ENCODE measurements at places on chromosomes 6 and 20.

DNA sequence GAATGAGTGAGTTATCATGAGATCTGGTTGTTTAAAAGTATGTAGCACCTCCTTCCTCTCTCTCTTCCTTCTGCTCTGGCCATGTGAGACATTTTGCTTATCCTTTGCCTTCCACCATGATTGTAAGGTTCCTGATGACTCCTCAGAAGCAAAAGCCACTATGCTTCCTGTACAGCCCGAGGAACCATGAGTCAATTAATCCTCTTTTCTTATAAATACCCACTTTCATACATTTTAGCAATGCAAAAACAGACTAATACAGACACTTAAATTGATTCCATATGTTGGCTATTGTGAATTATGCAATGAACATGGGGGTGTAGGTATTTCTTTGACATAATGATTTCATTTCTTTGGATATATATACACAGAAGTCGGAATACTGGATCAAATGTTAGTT is 792.8 kb upstream of the EYS start:
- DNase-seq: no peak

DNA sequence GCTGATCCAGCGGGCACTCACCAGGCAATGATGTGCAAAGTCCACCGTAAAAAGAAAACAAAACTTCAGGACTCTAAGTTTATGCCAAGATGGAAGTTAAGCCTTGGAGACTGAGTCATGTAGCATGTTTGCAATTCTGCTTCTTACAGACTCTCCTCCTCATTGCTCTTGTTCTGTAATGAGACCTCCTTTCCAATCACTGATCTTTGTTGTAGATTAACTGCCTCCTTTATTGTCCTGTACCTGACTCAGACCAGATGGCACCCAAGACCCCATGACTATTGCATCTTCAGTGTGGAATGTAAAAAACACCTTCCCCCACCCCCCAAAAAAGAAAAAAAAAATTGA is 11.2 kb downstream of the NEU1 start:
- DNase-seq: no peak

DNA sequence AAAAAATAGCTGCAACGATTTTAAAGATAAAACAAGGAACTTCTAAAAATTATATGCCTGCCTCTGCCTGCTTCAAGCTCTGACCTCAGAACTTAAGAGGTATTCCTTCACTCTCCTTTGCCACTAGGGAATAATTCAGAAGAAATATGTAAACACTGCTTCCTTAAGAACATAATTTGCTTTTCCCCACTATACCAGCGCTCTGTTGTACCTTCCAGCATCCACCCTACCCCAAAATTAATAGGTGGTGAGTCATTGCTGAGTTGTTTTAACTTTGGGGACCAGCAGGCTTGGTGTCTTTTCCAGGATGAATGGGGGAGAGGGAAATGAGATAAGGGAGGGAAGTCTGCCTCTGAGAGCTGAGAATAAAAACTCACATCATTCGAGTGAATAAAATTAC is 107.7 kb upstream of the ATXN1 start:
- DNase-seq: no peak

- no peak for DNase-seq
These were observed 125.8 kb upstream of the SRSF6 start for GRCh38 chr20:43331906-43332305.

- no peak for DNase-seq
These were observed 1813.6 kb upstream of the DEFB115 start for GRCh38 chr20:29443819-29444218.
